ENCODE measurements at places on chromosomes 1 and 21. TPM values are rescaled to one million over a fixed set of nuclear protein-coding genes. Genes with fewer than 3 reads are reported as not detected.

DNA sequence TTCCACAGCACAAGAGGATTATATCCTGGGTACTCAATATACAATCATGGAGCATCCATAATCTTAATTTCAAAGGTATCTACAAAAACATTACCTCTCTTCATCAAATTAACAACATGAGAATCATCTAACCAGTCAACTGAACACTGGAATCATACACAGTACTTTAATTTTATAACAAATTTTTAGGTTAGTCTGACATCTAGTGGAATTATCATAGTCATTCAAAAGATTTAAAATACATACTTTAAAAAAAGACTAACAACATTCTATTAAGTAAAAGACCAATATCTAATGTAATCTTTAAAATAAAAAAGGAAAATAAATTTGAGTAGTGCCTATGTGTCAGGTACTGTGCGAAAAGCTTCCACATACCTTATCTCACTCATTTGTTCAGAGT is 16.8 kb upstream of the SH3GLB1 start:
- no peak for DNase-seq

DNA sequence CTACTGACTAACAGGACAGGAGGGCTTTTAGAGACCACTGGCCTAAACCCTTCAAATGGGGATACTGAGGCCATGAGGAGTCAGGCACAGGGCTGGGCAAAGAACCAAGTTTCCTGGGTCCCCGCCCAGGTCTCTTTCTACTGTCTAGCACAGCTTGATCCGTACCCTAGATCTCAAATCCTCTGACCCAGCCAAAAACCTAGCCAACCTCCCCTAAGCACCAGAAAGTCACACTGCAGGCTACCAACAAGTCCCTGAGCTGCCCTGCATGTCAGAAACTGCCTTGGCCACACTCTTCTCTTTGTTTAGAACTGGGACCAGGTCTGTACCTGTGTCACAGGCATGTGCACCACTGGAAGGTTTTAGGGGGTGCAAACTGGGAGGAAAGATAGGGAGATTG is 33.6 kb downstream of the AHDC1 start:
- DNase-seq = no peak

- no peak for DNase-seq
Measured at GRCh38 chr1:201696217-201696761, 132.7 kb upstream of the IPO9 start.

GRCh38 chr1:194289569-194290266 is 1103.3 kb upstream of the B3GALT2 start:
- peak; percentile 64 for DNase-seq

DNA sequence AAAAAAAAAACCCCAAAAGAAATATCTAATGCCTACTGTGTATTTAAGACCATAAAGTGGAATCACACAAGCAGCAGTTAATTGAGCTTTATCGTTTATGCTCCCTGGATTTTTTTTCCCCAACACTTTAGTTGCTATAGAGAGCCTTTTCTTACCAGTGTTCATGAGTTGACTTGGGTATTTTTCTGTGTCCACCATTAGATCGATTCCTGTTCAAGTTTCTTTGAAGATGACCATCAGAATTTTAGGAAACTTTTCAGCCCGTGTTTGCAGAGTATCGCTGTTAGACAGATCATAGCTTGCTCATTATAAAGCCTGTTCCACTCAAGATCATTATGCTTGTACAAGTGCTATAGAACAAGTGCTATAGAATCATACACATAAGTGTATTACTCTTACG is 1.5 kb downstream of the RALGPS2 start:
- no peak for DNase-seq

DNA sequence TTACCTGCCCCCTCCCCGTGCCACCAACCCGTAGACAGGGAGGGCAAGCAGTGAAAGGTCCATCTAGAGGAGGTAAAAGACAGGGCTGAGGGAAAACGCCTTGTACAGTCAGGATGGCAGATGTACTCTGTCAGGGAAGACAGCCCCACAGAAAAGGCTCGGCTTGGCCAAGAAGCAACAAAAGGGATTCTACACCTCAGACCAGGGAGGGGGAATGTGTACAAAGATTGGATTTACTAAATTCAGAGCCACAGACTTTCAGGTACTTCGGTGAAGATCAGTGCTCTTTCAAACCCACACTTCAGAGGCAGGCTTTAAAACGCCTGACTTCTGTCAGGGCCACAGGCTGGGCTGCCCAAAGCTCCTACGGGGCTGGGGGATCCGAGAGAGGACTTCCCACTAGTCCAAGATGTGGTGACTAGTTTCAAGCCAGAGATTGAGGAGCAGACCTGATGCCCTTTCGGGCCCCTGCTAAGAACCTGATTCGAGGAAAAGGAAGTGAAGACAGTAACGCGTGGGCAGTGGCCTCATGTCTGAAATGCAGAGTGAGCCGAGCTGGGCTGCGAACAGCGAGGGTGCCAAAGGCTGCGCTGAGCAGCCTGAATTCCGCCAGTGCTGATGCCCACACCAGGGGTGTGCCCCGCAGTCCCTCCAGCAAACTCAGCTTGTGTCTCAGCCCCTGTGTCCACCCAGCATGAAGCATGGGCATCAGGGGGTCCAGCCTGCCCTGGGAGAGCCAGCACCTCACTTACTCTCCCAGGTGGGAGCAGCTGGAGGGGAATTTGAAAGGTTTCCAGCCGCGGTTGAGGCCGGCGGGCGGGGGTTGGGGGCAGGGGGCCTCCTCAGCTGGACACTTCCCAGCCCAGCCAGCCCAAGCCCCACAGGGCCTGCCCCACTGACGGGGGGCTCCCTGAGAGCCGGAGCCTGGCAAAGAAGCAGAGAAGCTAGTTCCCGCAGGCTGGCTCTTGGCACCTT is 36.2 kb downstream of the KIAA1614 start:
- no peak for DNase-seq

DNA sequence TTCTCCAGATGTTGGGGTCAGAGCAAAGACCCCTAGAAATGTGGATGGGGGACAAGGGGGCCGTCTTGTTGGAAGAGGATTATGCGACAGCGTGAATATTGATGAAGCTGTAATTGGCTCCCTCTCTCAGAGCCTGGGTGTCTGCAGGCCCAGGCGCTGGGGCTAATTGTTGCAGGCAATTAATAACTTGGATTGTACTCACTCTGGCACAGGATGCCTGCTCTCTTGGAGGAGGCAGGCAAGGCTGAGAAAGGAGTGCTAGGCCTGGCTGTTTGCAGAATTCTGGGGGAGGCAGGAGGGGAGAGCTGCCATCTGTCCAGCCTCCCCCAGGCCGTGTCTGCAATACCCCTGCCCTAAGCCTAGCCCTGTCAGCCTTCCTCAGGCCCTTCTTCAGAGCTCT is 4.1 kb upstream of the DISP3 start:
- DNase-seq = no peak

GRCh38 chr1:151838222-151839081 is 1.2 kb downstream of the C2CD4D start:
- peak; percentile 69 for DNase-seq

DNA sequence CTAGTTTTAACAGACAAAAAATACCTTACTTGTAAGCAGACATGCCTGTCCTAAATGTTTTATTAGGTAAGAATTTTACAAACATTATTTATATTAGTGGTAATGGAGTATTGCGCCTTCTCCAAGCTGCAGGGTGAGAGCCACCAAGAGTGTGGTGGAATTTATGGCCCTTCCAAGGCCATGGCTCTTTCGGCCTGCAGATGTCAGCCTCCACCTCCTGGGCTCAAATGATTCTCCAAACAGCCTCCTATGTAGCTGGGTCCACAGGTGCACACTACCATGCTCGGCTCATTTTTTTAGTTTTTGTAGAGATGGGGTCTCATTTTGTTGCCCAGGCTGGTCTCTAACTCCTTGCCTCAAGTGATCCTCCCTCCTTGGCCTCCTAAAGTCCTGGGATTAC is 56.3 kb downstream of the ITGB3BP start:
- no peak for DNase-seq

- no peak for DNase-seq
Measured at GRCh38 chr1:193083365-193084088, 21.7 kb downstream of the GLRX2 start.

- no peak for DNase-seq
Measured at GRCh38 chr1:19922015-19922688, 1.3 kb downstream of the PLA2G2E start.

DNA sequence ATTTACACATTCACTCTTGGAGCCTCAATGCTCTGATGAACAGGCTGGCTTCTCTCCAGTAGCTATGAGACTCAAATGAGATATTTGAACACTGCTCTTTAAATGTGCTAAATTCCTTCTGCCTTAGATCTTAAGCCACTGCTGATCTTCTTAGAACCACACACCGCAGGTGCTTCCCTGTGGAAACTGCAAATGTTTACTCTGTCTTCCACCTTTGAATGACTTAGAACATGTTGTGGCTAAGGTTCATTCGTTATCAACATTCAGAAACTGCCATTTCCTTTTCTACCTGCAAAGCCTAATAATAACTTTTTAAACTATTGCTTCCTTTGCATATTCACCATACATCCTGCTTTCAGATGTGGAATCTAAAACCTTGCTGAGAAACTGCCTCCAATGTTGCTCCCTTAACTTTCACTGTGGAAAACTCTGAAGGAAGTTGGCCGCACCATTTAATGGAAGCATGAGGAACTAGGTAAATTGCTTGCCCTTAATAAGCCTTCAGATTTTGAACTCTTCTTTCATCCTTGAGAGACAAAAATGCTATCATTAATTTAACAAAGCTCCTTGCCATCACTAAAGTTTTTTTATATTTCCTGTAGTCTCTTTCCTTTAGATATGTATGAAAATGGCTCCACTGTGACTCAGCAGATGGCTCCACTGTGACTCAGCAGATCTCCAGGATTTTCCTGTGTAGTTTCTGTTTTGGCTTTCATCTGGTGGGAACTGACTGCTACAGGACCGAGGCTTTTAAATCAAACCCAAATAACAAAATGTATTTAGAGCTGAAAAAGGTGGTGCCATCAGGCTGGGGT is 143.8 kb downstream of the TNFSF18 start:
- peak; percentile 18 for DNase-seq

DNA sequence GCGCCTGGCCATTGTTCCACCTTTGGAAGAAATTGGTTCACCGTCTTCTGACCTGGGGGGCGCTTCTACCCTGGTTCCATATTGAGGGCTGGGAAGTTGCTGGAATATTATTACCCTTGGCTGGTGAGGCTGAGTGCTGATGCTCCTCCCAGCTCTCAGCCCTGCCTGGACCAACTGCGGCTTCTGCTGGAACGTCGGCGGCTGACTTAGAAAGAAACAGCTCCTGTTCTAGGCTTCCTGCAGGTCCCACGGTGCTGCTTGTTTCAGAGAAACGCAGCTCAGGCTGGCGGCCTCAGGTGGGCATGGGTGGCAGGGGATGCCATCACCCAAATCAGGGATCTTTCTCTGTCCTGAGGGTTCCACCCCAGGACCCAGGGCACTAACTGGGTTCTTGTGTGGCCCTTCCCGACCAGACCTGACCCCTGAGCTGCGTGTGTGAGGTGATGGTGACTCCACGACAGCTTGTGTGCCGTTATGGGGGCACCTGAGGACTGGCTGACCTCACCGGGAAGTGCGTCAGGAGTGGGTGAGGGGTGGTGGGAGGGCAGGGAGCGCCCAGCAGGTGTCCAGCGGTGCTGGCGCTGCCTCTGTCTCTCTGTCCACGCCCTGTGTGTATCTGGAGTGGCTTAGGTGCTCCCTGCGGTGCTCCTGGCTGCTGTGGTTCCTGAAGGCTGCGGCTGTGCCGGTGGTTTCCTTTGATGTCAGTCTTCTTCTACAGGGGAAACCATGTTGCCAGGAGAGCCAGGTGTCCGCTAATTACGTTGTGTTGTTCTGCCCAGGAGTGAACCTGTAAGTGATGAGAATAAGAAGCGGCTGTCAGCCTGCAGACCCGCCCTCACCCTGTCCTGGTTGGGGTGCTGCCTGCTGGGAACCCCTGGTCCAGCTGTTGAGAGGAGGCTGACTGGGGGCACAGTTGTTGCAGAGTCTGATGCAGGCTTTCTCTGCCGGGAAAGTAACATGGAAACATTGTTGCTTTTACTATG is 8.9 kb downstream of the SKI start:
- DNase-seq = peak; percentile 69

DNA sequence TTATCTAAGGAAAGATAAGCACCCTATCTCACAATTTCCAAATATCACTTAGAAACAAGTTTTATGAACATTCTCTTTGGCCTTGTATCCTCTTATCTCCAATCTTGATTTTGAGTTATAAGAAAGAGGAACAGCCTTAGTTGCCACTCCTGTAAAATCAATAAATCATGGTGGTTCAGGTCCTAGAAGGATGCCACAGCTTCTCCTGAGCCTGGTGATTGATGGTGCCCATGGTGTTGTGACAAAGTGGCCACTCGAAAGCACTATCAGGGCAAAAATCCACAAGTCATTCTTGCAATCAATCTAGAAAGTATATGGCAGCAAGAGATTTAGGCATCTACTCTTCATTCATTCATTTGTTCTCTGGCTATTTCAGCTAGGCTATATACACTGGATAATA is 27.8 kb downstream of the GBP6 start:
- DNase-seq = no peak

DNA sequence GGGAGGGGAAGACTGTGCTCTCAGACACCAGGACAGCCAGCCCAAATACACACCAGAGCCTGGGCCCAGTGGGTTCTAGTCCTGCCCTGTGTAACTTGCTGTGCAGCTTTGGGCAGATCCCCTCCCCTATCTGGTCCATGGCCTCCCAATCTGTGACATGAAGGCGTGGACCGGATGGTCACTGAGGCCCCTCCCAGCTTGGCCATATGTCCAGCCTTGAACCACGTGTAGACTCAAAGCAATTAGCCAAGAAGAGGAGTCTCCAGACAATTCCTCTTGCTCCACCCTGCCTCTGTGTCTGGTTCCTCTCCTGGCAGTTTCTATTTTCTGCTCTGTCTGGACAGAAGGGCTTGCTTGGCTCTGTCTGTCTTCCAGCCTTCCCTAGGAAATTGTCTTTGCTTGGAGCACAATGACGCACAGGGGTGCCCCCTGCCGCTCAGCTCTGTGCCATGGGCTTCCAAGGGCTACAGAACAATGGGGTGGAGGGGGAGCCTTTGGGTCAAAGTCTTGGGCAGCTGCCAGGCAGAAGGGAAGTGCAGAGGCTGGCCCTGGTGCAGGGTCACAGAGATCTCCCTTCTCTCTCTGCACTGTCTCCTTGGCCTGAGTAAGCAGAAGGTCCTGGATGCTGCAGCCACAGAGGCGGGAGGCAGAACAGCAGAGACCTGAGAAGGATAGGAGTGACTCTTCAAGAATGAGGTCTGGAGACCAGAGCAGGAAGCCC is 66.1 kb downstream of the TENT5C start:
- no peak for DNase-seq

- DNase-seq = no peak
Measured at GRCh38 chr1:60695716-60696171, 386.6 kb upstream of the NFIA start.

ERVH48-1 gene
- total RNA-seq = 0.07 TPM

MYCL gene
- not detected for total RNA-seq

KDF1 gene
- not detected for total RNA-seq

LCE5A gene
- total RNA-seq = not detected

ASB17 gene
- not detected for total RNA-seq

DYNLT5 gene
- not detected for total RNA-seq

MMEL1 gene
- 1.00 TPM for total RNA-seq

CAPN8 gene
- not detected for total RNA-seq

CASP9 gene
- total RNA-seq = 11.5 TPM

DIO1 gene
- not detected for total RNA-seq

SLFNL1 gene
- total RNA-seq = not detected

NUDT4B gene
- total RNA-seq = 0.43 TPM

KCNA3 gene
- total RNA-seq = 25.2 TPM
